ENCODE measurements at places on chromosomes 12 and 14.

DNA sequence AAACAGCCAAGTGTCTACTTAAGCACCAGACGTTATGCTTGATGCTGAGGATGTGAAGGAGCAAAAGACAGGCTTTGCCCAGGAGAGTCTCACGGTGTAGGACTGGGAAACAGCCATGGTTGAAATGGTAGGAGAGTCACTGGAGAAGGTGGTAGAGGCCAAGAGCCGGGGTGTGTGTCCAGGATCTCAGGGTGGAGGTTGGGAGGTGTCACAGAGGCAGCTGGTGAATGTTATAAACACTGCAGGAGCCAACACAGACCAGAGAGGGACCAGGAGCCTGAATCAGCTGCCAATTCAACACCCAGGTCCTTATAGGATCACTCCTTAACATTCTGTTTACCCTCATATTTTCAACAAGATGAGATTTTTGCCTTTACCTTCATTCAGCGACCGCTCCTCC, 7.5 kb downstream of the NID2 start:
- no peak for DNase-seq

- DNase-seq, result peak; percentile 82
Observed at GRCh38 chr12:107903341-107904061, 129.0 kb downstream of the ASCL4 start.

DNA sequence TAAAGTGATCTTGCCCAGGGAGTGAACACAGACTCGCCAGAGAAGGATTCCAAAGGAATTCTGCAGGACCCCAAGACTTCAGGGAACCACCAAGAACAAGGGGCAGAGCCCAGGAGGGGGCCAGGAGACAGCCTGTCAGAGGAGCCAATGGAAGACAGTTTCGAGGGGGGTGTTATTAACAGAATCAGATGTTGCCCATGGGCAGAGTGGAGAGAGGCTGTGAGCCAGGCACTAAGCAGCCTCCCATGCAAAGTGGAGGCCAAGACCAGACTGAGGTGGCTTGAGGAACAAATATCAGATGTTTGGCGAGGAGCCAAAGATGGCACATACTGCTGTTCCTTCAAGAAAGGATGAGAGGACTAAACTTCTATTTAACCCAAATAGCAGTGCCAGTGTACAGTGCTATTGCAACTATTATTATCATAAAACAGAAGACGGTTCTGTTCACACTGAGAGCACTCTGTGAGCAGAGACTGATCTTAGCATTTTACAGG, 12.6 kb downstream of the APPL2 start:
- no peak for DNase-seq

GRCh38 chr12:51959211-51959610, 7.7 kb downstream of the ACVR1B start:
- DNase-seq, result no peak

DNA sequence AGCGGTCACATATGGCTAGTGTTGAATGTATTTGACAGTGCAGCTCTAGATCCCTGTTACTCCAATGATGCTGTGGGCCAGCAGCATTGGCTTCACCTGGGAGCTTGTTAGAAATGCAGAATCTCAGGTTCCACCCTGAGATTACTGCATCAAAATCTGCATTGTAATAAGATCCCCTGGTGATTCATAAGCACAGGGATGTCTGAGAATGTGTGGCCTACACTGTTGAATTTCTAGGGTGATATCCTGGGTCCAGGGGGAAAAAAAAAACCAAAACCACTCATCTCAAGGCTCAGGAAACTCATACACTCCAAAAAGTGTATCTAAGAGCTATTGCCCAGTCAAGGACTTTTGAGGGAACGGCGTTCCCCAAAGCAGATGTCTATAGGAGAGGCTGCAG, 196.8 kb downstream of the PPM1H start:
- no peak for DNase-seq

- no peak for DNase-seq
Observed at GRCh38 chr14:45811155-45811554, 558.2 kb upstream of the MIS18BP1 start.

DNA sequence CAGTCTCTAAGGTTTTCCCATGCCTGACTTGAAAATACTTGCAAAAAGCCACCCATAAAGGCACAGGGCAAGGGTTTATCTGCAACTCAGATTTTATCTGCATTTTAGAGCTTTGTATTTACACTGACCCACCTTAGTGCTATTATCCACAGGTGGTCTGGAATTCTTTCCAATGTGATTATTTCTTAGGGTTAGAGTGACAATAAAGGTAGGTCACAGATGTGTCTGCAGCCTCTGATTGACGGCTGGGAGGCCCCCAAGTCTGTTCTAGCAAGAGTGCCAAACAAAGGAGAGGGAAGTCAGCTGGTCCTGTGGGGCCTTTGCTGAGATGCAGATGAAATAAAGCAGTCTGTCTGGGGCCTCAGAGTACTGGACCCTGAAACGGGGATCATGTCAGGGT, 64.0 kb downstream of the FRMD6 start:
- no peak for DNase-seq

- DNase-seq, result no peak
Observed at GRCh38 chr12:66627270-66627987, 51.4 kb downstream of the GRIP1 start.

DNA sequence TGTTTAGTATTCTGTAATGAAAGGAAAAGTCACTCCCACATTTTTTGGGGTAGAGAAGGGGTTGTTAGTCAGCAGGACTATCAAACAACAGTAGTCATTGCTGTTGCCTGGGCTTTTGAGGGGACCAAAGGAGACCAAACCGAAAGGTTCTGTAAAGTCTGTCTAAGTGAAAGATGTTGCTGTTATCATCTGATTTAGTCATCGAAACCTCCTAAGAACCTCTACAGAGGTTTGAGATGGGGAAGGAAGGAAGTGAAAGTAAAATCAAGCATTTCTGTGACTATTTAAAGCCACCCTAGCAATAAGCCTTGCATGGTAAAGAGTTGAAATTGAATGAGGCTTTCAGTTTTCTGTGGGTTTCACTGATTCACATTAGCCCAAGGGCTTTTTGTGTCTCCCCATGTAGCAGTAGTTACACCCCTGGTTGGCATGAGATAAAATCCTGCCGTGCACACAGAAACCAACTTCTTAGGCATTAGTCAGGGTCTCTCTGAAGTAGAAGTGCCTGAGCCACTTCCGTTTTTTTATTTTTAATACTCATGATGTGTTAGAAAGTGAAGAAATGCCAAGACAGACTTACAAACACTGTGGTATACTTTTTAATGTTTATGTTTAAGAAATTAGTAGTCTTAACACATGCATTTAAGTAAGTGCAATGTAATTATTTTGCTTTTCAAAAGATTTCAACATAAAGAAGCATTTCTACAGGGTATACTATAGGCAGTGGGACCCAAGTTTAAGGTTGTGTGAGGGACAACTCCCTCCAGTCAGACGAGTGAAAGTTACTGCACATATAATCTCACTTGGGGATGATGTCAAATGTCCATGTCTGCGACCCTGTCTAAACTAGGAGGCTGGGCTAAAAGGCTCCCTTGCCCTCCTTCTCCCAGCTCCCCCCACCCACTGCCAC, 50.4 kb downstream of the DYRK2 start:
- no peak for DNase-seq

GRCh38 chr12:80056232-80056631, 43.1 kb upstream of the OTOGL start:
- no peak for DNase-seq

DNA sequence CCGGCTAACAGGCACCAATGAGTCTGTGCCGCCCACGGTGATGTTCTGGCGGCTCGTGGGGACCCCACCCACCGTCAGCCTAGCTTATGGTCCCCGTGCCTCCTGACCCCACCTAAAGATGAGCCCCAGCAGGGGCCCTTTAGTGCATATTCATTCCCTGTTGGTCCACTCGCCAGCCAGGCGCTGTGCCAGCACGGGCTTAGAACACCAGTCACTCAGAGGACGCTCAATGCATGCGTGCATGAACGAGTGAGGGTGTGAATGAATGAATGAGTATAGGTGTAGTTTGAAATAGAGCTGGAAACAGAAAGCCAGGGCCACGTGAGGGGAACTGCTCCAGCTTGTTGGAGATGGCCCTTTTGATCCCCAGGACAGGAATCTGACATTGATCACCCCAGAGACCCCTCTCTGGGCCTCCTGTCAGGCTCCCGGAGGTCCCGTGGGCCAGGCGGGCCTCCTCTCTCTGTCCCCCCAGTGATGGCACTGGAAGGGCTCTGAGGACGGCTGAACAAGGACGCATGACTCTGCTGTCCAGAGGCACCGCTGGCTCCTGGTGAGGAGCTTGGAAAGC, 193.9 kb upstream of the C14orf180 start:
- DNase-seq, result no peak

- DNase-seq, result peak; percentile 75
Observed at GRCh38 chr14:68548194-68549076, 244.4 kb downstream of the ZFP36L1 start.

- DNase-seq, result no peak
Observed at GRCh38 chr12:2793561-2793960, 1.2 kb upstream of the FKBP4 start.

GRCh38 chr12:6067152-6067916, 57.1 kb downstream of the VWF start:
- DNase-seq, result peak; percentile 38

DNA sequence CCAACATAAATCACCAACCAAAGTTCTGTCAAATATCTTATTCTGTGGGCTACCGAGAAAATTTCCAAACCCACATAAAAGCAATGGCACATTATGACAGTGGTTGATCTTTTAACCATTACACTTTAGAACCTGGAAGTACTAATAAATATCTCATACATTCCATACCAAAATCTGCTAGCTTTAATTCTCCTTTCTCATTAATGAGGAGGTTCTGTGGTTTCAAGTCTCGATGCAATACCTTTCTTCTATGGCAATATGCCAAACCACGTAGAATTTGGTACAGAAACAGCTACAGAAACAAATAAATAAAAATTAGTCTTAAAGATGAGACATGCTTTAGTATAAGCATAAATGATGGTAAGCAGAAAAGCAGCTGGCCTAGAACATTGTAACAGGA, 100.7 kb downstream of the ELK3 start:
- no peak for DNase-seq

DNA sequence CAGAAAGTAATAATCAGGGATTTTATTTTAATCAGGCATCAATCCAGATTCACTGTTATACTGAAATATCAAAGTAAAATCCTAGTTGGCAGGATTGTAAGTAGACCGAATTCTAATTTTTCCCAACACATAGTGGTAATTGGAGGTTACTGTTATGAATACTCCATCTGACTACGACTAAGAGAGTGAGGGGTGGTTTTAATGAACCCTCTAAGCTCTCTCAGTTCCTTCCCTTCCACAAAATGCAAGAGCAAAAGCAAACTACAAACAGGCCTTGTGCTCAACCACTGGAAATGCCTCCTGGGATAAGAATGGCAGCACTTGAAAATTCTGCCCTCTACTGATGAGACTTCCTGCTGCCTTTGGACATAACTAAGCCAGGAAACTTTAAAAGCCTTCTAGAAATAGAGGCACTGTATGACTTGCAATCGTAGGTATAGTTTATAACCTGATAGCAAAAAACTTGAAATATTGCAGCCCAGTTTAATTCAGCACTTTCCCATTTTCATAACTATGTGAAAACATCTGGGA, 184.8 kb downstream of the SLC16A7 start:
- DNase-seq, result no peak

- DNase-seq, result no peak
Observed at GRCh38 chr14:29558516-29558915, 369.1 kb downstream of the PRKD1 start.

DNA sequence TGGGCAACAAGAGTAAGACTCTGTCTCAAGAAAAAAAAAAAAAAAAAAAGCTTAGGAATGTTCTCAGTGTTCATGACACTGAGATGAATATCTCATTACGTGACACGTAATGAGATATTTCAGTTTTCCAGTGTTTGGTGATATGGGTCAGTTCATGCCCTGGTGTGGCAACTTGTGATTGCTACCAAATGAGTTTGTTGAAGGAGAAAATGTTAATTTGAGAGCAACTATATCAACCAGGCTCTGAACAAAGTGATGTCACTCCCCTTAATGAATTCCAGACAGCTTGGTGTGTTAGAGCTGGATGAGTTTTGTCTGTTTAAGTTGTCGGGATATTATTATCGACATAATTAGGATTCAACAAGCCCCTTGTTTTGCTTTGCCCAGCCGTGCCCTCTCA, 211.7 kb downstream of the DPF3 start:
- no peak for DNase-seq

GRCh38 chr14:53001787-53002378, 51.0 kb upstream of the FERMT2 start:
- no peak for DNase-seq

GRCh38 chr14:33110737-33111443, 172.2 kb downstream of the NPAS3 start:
- no peak for DNase-seq

GRCh38 chr12:42976620-42977019, 387.1 kb upstream of the PRICKLE1 start:
- DNase-seq, result no peak

- DNase-seq, result no peak
Observed at GRCh38 chr14:58870961-58871360, 233.2 kb downstream of the DACT1 start.

GRCh38 chr12:42766754-42767153, 177.2 kb upstream of the PRICKLE1 start:
- DNase-seq, result no peak

DNA sequence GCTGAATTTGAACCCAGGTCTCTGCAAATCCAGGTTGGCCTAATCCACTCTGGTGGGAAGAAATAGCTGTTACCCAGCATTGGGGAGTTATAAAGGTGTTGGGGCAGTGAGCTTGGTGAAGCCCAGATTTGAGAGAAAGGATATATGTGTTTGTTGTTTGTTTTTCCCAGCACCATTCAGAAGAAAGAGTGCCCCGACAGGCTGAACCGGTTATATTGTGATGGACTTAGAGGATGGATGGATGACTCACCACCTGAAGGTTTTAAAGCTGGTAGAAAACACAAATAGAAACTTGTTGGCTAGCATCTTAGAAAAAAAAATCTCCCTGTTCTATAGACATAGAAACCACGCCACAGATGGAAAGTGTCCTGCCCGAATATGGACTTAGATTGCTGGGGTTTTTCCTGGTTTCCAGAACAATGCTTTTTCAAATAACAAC, 404.6 kb downstream of the MED13L start:
- no peak for DNase-seq
